ENCODE measurements at places on chromosomes 4 and X.

DNA sequence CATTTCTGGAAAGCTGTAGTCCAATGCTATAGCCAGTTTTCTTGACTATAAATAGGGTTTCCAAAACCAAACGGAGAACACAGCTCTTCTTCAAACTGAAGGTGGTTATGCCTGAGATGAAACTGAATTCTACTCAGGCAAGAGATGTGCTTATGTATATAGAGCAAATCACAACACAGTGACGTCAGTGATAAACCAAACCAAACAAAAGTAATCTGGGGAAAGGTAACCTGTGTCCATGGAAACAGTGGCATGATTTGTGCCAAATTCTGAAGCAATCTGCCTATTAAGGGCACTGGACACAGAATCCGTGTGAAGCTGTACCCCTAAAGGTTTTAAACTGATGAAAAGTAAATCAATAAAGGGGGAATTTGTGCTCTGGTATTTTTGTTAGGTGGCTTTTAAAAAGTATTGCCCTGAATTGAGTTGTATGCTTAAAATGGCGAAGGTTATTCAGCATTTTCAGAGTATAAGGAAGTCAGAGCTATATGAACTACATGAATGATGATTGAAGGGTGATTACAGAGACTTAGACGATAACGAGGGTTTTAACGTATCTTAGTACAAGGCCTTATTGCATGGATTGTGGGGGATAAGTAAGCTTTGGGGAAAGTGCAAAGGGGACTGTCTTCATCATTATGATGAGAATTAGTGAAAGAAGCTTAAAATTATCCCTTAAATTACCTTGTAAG lies 38.6 kb downstream of the NPY5R start:
- no peak for DNase-seq

DNA sequence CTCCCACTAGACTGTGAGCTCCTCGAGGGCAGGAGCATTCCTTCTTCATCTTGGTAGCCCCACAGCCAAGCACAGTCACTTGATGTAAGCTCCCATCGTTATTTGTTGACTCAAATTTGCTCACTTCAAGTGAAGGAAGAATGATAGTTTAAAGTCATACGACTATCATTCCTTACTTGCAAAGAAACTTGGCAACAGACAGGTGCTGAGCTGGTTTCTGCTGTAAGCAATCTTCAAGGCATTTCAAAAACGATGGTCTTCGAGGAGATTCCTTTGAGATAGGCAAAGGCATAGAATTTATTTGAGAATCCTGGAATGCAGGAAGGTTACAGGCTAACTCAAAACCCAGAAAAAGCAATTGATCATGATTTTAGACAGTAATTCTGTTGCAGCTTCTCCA lies 64.8 kb downstream of the QDPR start:
- no peak for DNase-seq

DNA sequence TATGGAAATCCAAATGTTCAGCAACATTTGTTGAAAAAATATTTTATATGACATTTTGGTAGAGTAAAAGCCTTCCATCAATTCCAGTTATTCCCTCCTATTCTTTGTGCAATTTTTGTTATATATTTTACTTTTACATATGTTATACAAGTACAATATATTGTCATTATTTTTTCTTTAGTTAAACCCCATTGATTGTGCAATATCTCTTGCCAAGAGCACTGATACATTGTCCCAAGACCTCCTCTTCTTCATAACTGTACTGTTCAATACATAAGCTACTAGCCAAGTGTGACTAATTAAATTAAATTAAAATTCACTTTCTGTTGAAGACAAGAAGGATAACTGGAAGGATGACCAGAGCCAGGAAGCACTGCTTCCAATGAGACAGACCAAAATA lies 527.5 kb downstream of the TMA16 start:
- DNase-seq = no peak

- no peak for DNase-seq
Observed at GRCh38 chr4:170610434-170610833, 520.7 kb upstream of the AADAT start.

DNA sequence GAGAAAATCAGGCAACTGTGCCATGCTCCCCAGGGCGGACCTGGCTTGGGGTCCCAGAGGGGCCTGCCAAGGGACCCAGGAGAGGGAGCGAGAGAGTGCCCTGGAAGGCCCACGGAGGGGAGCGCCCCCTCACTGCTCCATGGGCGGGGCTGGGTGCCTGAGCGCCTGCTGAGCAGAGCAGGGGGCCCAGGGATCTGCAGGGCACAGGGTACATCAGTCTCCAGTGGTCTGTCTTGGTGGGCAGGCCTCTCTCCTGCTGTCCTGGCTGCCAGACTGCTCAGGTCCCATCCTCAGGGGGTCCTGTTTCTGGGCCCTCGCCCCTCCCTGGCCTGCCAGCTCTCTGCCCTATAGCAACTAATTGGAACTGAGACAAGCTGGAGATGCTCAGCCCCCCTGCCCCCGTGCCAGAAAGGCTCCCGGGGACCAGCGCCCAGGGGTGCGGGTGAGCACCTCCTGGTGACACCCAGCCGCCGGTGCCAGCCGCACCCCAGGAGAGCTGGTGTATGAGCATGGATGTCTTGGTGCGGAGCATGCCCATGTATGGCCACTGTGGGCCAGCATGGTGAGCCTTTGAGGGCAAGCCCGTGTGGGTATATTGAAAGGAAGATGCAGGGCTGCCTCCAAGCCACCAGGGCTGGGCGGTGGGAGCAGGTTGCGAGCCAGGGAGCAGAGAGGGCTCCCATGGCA lies 1.3 kb downstream of the BGN start:
- DNase-seq = no peak

GRCh38 chr4:177351622-177352244 lies 42.1 kb downstream of the NEIL3 start:
- DNase-seq = no peak

DNA sequence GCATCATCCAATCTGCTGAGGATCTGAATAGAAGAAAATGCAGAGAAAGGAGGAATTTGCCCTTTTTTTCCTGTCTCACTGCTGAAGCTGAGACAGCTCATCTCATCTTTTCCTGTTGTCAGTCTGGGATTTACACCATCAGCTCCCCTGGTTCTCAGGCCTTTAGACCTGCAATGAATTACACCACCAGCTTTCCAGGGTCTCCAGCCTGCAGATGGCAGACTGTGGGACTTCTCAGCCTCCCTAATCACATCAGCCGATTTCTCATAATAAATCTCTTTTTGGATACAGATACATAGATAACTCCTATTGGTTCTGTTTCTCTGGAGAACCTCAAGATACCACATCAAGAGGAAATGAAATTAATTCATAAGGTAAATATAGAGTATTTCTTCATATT lies 134.6 kb upstream of the MAB21L2 start:
- DNase-seq = no peak

- DNase-seq = no peak
Observed at GRCh38 chr4:144646523-144647094, 653 bp downstream of the HHIP start.

DNA sequence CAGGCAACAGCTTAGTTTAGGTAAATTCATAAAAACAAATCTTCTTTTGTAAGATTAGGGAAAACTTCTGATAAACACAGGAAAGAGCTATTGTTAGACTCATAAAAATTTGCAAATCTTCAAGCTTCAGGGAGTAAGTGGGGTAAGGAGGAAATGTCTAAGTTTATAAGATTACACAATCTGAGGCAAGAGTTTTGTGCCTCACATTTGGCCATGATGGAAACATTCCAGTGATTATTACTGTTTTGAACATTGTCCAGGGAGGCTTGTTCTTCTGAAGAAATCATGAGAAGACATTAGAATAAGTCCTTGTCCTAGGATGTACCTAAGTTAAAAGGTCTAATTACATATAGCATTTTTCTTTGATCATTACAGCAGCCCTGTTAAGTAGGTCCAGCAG lies 72.8 kb downstream of the MAOB start:
- DNase-seq = no peak

DNA sequence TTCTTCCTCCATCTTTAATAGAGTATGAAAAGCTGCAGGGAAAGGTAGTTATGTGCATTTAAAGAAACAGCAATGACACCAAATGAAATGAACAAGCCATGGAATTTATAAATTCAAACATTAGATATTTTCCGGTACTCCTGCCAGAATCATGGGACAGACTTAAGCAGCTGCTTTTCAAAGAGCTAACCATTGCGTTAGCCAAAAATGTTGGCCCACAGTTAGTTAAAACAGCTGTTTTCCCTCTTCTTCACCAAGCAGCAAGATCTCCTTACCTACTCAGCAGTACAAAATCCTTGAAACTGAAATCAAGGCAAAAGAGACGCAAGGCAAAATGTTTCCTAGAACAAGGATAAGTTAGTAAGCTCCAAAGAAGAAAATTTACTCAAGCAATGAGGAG lies 64.0 kb downstream of the MANBA start:
- no peak for DNase-seq

DNA sequence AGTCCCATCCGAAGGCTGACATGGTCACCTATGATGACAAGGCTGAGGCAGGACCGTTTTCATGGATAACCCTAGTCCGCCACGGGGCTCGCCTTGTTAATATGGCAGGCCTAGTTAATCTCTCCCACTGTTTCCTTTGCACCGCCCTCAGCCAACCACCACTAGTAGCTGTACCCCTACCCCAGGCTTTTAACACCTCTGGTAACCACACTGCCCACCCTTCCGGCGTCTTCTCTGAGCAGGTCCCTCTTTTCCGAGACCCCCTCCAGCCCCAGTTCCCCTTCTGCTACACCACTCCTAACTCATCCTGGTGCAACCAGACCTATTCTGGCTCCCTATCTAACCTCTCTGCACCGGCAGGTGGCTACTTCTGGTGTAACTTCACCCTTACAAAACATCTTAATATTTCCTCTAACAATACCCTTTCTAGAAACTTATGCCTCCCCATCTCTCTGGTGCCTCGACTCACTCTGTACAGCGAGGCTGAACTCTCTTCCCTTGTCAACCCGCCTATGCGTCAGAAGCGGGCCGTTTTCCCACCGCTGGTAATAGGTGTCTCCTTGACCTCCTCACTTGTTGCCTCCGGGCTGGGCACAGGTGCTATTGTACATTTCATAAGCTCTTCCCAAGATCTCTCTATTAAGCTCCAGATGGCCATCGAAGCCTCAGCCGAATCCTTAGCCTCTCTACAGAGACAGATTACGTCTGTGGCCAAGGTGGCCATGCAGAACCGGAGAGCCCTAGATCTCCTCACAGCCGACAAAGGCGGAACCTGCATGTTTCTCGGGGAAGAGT lies 964.4 kb downstream of the RPA4 start:
- DNase-seq = no peak

GRCh38 chr4:6250235-6250983 lies 19.2 kb upstream of the WFS1 start:
- DNase-seq = no peak

DNA sequence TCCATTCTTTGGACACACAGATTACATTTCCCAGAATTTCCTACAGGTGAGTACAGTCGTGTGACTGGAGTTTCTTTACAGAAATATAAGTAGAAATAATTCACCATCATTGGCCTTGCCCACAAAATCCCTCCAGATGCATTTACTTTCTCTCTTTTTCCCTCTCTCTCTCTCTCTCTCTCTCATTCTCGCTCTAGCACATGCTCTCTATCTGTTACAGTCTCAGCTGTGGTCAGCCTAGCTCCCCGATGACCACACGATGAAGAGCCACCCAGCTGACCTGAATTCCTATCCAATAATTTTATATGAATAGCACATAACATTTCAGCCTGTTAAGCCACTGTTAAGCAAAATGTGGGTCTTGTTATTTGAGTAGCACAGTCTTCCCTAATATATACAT lies 507.9 kb downstream of the PCDH7 start:
- DNase-seq = no peak

GRCh38 chr4:145722561-145722960 lies 42.6 kb downstream of the C4orf51 start:
- DNase-seq = no peak

DNA sequence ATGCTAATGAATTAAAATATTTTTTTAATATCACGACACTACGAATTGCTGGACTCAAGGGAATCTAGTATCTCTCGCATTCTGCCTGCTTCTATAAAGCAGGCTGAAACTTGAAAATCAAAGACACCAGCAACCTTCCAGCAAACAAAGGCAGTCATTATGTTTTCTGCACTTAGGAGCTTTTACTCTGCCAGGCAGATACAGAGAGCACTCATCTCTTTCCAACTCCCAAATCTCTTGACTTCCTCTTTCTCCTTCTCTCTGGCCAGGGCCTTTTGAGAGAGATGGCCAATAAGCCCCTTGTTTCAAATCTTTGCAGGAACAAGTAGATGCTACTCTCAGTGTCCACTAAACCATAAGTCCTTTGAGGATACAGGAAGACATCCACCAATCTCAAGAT lies 95.2 kb upstream of the KLF3 start:
- DNase-seq = no peak

DNA sequence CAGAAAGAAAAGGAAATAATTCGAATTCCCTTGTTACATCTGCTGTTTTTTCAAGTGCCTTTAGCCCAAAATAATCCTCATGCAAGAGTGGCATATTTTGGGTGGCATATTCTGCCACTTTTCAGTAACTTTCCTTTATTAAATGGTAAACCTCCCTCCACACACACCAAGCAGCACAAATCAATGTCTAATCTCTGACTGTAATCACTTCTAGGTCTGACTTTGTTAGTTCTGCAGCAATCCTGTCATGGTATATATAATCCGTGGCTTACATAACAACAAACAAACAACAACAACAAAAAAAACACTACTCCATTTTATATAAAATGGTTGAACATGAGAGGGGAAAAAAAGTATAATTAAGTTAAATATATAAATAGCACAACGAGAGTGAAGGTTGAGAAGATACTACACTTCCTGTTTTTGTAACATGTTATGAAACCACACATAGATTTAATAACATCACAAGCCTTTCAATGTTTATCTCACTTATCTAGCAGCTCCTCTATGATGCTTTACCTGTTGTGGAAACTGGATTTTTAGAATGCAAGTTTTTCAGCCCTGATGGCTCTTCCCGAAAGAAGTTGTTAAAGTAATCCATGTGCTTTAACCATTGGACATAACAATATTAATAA lies 715.4 kb downstream of the GRXCR1 start:
- DNase-seq = no peak

- no peak for DNase-seq
Observed at GRCh38 chrX:113522814-113523213, 682.2 kb upstream of the AMOT start.

DNA sequence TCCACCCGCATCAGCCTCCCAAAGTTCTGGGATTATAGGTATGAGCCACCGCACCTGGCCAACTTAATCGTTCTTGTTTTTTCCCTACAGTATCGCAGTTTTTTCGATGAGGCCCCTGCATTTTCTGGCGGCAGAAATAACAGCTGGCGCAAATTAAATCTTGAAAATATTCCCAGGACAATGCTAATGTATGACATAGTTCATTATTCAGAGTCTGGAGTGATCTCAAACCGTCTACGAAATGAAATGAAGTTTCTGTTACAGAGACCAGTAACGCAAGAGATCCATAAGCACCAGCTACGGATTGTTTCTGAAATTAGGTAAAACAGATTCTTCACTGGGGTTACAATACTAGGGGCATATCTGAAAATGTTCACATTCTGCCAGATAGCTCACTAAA lies 27.3 kb downstream of the CXorf58 start:
- DNase-seq = no peak

All from stimulated activated CD8-positive, alpha-beta memory T cell treated with anti-CD3 and anti-CD28 coated beads, Interleukin-2, amount 100 ng/mL, for 48 hours (primary cell).